Cardiac ventricle fibroblast (primary cell): ENCODE measurements at places on chromosomes 11 and 22. TPM values are rescaled to one million over a fixed set of nuclear protein-coding genes. Genes with fewer than 3 reads are reported as not detected.

MORC2 gene
- total RNA-seq = 20.7 and 22.4 TPM in 2 replicates

HTR3B gene
- not detected in 2 replicates for total RNA-seq

SLC22A25 gene
- total RNA-seq = not detected in 2 replicates

MMP27 gene
- not detected in 2 replicates for total RNA-seq

IFITM10 gene
- 0.44 and 1.6 TPM in 2 replicates for total RNA-seq

MIAT gene
- total RNA-seq = 0.06 and 0.10 TPM in 2 replicates

ISX gene
- not detected in 2 replicates for total RNA-seq

PNPLA5 gene
- total RNA-seq = not detected in 2 replicates

DDTL gene
- 0.87 TPM in 1 of 2 replicates, not detected in the other for total RNA-seq

SCGB1C1 gene
- not detected in 2 replicates for total RNA-seq

CCND1 gene
- total RNA-seq = 83.2 and 91.5 TPM in 2 replicates

TUBA8 gene
- total RNA-seq = 0.12 and 0.29 TPM in 2 replicates

THAP12 gene
- 16.0 and 19.2 TPM in 2 replicates for total RNA-seq

BDNF gene
- total RNA-seq = 0.37 and 0.64 TPM in 2 replicates

ALDH3B1 gene
- 18.2 and 25.0 TPM in 2 replicates for total RNA-seq
